Fibroblast of the aortic adventitia (primary cell): ENCODE measurements at places on chromosomes 1 and 21.
A peak's percentile ranks its signal among the peaks of the same experiment; 100 is the strongest.

DNA sequence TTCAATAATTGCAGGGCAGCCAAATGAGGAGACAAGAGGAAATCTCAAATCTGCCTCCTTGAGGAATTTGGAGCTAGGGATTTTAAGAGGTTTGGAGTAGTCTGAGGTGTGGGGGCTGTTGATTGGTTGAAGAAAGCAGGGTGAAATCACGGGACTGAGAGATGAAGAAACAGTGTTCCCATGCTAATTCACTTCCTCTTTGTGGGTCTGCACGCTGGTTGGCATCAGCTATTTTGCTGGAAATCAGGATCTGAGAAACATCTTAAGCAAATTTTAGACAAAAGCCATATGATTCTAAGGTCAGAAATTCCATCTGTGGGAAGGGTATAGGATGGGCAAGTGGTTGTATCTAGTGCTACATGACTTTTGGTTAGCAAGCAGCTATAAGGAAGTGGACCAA, 107.1 kb upstream of the PAXBP1 start:
- DNase-seq = no peak

DNA sequence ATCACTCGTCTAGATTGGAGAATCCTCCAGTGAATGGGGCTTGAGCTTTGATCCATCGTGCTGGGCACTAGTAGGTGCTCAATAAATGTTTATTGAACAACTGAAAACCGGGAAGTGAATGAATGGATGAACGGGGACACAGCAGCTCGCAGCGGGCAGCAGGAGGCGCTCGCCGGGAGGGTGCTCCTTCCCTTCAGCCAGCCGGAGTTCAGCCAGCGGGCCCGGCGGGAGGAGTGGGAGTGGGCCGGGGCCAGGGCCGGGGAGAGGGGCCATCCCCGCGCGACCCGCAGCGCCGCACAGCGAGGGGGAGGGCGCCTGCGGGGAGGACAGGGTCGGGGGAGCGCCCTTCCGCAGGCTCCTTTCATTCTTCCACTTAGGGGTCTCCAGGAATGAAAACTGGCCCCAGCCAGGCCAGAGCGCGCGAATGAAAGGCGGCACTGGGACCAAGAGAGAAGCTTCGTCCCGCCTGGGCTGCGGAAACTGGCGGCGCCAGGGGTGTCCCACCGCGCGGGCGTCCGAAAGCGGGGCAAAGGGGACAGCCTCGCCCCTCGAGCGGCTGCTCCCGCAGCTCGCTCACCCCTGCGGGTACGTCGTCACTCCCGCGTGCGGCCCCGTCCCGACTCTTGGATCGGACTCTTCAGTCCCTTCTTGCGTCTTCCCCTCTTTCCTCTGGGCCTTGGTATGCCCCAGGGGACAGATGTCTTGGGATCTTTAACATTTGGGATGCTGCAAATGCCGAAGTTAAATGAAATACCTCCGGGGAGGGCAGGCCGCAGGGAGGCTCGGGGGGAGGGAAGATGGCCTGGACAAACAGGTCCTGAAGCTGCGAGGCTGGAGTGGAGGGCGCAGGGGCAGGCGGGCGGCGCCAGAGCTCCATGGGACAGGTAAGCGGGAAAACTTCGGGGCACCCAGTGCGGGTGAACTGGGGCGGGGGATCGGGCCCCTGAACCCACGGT, 3.6 kb upstream of the INAVA start:
- peak; percentile 39 for DNase-seq

DNA sequence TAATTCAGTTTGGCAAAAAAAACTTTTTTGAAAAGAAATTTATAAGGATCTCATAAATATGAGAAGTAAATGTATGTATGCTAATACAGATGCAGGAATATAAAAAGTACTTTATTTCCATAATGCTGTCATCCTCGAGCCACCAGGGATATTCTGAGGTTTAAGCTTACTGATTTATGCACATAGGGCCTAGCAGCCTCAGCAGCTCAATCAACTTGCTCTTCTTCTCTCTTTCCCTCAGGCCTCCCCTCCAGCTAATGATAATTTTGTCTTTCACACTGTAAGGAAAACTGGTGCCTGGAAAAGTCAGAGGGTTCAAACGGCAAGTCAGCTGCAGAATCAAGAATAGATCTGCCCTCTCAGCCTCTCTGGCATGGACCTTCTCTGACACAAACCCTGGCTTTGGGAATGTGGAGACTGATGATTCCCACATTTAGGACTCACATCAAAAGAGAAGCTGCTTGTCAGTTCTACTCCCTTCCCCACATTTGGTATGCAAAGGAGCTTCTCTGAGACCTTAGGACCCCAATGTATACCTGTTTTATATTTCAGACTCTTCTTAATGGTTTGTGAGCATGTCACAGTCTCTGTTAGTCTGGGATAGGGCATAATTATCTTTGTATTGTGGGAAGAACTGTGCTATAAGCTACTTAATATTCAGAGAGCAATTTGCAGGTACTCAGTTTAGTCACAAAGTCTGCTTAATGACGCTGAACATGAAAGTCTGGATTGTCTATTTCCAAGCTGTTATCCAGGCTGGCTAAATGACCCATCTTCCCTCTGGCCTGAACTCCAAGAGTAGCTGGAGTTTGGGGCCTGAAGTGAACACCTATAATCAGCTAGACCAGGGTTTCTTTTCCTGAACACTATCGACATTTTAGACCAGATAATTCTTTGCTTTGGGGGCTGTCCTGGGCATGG, 52.1 kb upstream of the DIPK1A start:
- no peak for DNase-seq

GRCh38 chr1:210483821-210484220, 155.1 kb downstream of the HHAT start:
- no peak for DNase-seq

DNA sequence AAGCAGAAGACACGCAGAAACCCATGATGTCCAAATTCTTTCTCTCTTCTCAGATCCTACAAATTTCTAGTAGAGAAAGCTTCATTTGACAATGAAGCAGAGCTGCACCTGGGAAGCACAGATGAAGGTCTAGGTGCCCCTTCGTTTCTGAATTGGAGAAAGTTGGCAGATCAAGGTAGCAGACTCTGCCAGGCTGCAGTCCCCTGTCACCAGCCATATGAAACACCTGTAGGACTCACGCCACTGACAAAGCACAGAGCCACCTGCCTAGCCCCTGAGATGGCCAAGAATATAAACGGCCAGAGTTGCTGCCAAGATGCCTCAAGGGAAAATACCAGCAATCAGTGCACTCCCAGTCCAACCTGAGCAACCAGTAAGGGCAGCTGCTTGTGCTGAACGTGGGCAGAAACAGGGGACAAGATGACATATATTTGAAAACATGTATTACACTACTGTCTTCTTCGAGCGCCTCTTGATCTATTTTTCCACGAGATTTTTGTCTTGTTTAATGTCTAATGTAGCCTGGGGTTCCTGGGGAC, 20.6 kb upstream of the PLEKHA6 start:
- no peak for DNase-seq

GRCh38 chr1:181149326-181150125, 61.0 kb downstream of the IER5 start:
- DNase-seq = no peak

DNA sequence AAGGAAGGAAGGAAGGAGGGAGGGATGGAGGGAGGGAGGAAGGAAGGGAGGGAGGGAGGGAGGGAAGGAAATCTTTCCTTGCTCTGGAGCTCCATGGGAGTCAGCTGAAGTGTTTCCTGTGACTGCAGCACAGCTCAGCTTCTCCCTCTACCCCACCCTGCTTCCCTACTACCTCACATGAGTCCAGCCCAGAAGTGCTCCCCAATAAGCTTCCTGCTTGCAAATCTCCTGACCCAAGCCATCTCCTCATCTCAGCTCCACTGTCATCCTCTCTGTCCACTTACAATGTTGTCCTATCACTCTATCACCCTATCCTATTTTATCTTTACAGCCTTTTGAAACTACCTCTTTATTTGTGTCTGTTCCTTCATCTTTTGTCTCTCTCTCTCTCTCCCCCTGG, 52.9 kb upstream of the SSBP3 start:
- no peak for DNase-seq

DNA sequence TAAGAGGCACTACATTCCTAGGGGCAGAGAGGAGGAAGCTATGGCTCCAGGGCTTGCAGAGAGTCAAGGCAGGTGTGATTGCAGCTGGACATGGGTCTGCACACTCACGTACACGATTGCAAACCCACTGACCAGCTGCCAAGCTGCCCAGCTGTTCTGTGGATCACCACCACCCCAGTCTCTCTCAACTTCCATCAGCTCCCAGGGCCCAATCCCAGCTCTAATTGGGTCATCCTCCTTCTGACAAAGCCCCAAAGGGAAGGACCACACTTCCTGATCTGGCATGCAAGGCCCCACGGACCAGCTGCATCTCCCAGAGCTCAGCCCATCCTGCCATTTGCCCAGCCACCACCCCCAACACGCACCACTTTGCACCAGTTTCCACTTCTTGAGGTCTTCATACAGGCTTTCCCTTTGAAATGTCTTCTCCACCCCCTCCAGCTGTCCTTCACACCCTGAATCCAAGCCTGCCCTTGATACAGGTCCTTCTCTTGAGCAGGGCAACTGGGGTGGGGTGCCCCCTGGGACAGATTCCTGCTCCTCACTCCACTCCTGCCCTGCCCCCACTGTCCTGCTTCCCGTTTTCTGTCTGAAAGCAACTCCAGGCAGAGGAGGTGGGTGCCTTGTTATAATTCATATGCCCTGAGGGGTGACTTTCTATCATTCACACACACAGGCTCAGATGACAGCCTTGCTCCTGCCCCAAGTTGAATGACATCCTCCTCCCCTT, 179.4 kb upstream of the EDN2 start:
- DNase-seq = no peak

GRCh38 chr1:235930543-235930942, 63.8 kb upstream of the LYST start:
- DNase-seq = no peak

- peak; percentile 81 for DNase-seq
These were observed 6.9 kb upstream of the IL22RA1 start for GRCh38 chr1:24149866-24150233.

- no peak for DNase-seq
These were observed 13.0 kb downstream of the NES start for GRCh38 chr1:156664046-156664766.

GRCh38 chr1:177754603-177755002, 215.3 kb downstream of the SEC16B start:
- no peak for DNase-seq

DNA sequence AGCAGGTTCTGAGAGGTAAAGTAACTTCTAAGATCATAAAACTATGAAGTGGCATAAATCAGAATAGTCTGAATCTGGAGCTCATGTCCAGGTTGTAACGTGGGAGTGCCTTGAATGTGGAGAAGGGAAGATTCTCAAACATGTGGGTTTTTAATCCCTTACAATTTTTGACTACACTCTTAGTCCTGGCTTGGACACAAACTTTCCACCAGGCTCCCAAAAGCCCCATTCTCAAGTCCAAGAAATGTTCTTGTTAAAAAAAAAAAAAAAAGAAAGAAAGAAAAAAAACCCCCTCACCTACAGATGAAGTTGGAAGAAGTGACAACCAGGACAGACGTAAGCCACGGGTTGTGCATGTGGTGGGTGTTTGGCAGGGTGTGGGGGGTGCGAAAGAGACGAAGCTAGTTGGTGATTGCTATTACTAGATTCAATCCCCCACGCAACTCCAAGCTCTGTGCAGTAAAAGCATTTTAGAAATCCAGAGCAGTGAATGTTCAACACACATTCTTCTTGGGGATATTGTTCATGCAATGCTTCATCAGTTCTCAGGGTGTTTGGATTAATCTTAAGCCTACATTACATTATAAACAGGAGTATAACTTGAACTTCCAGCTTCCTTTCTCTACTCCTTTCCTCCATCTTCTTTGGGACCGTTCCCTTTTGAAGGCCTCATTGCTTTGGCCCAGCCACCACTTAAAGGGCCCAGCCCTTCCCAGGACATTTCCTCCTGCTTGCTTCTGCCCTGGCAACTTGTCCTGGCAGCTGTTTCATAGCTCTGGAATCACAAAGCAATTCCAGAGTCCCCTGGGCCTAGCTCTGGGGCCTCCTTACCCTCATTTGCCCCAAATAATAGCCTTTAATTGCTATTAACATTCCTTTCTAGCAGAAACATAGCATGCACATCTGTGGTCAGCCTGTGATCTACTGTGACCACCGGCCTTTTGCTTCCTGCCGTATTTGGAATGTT, 41.8 kb downstream of the PHC2 start:
- peak; percentile 75 for DNase-seq

DNA sequence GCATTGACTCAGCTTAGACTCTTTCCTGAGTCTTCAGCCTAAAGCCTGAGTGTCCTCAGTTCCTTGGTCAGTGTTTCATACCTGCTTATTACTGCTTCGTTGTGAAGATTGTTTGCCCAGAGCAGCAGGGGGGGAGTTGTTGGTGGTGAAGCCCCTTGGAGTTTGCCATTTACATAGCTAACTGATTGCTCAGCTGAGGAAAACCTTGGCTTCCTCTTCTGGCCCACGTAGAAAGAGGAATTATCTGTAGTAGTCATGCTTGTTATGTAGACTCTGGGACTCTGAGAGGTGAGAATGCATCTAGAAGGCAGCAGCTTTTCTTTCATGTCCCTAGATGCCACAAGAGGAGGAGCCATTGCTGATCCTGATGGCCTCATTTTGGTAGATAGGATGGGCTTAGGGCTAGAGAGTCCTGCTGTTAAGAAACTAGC, 125.9 kb downstream of the MAST2 start:
- DNase-seq = peak; percentile 90

- no peak for DNase-seq
These were observed 24.8 kb upstream of the ALDH4A1 start for GRCh38 chr1:18927082-18927653.

DNA sequence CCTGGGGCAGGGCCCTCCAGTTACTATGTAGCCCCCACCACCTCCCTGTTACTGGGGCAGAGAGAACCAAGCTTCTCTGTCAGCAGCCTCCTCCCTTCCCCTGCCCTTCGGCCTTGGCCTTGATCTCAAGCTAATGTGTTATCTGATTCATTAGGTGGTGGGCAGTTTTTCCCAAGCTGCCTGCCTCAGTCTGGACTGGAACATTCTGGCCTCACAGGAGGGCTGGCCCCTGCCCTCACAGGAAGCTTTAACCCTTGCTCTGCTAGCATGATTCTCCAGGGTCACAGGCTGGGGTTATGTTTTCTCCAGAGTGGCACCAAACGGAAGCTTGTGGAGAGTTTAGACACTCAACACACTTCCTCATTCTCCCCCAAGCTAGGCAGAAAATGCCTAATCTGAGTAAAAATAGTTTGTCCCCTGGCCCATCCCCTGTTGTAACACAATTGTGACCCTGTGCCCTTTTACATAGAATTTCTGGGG, 37.2 kb upstream of the SLC6A9 start:
- DNase-seq = no peak

- no peak for DNase-seq
These were observed 40.0 kb downstream of the ZNF678 start for GRCh38 chr1:227603327-227603726.

GRCh38 chr1:8152731-8153702, 126.9 kb upstream of the ERRFI1 start:
- DNase-seq = no peak
